ENCODE measurements at places on chromosomes 5 and 9. TPM values are rescaled to one million over a fixed set of nuclear protein-coding genes. Genes with fewer than 3 reads are reported as not detected.

OR1B1 gene
- not detected for total RNA-seq

IFNA21 gene
- total RNA-seq = not detected

TRPM6 gene
- total RNA-seq = 0.27 TPM

C5orf52 gene
- not detected for total RNA-seq

OR1J1 gene
- total RNA-seq = not detected

INSL4 gene
- total RNA-seq = not detected

AK8 gene
- not detected for total RNA-seq

HACD4 gene
- 1.1 TPM for total RNA-seq

GRCh38 chr9:84123648-84124406 lies 143.2 kb downstream of the RMI1 start:
- no peak for DNase-seq

GRCh38 chr9:14768405-14769229 lies 46.1 kb upstream of the CER1 start:
- DNase-seq = no peak

DNA sequence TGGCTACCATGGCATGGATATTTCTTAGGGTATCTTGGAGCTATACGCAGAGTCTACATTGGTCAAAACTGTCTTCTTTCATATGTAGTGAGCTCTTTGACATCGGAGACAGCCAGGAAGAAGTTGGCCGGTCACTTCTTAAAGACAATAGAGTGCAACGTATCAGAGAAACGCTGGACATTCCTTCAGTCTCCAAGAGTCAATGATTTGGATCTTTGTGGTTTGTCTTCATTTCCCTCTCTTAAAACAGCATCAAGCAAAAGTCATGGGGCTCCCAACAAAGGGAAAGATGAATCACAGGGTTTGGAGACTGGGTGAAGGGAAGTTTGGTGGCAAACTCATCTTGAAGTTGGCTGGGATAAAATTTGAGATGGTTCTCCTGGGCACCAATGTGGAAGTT lies 320.1 kb downstream of the AGTPBP1 start:
- no peak for DNase-seq

DNA sequence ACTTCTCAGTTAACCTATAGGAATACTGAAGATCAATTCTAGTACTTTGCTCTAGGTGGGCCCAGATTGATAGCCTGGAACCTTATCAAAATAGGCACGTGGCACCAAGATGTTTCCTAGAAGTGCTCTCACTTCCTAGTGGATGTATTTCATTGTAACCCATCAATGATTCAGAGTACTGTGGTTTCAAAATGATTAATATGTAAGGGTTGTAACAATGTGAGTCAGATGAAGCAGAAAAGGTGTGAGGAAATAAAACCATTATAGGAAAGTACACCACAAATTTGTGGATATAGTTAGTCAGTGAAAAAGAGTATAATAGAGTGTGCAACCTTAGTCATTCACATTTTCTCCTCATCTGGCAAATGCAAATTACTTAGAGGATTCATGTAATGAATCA lies 177.3 kb upstream of the FST start:
- no peak for DNase-seq
